ENCODE measurements at places on chromosomes 11 and 22.

DNA sequence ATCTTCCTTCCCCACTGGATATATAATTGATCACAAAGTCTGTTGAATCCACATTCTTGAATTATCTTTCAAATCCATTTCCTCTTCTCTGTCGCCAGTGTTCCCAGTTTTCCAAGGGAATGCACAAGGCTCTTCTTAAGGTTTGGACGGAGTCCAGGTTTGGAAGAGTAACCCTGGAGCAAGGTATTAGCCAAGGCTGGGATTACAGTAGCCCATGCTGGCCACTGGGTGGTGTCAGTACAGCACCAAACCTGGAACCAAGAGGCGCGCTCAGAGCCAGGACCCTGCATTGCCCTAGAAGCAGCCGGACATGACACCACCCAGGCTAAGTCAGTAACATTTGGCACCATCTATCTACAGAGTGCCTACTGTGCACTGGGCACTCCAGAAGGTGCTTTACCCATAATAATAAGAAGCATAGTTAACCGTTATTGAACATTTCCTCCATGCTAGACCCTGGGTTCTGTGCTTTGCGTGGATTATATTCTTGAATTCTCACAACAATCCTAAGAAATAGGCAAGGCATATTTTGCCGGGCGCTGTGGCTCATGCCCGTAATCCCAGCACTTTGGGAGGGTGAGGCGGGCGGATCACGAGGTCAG lies 48.0 kb upstream of the CLPB start:
- peak; percentile 10 for DNase-seq

DNA sequence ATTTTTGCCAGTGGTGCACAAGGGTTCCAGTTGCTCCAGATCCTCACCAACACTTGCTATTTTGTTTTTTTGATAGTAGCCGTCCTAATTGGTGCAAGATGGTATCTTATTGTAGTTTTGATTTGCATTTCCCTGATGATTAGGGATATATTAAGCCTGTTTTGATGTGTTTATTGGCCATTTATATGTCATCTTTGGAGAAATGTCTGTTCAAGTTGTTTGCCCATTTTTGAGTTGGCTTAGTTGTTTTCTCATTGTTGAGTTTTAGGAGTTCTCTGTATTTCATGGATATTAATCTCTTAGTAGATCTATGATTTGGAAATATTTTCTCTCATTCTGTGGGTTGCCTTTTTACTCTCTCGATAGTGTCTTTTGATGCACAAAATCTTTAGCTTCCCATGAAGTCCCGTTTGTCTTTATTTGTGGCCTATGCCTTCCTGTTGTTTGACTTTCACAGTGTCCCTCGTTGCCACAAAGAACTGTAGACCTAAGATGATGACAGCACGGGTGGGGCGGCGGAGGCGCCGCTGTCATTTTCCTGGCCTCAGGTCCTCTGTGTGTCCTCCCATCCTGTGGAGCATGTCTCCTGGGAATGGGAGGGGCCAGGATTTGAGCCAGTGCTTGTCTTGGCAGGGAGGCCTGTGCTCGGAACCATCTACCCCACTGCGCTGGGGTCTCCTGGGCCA lies 33.5 kb downstream of the LRP5 start:
- no peak for DNase-seq

DNA sequence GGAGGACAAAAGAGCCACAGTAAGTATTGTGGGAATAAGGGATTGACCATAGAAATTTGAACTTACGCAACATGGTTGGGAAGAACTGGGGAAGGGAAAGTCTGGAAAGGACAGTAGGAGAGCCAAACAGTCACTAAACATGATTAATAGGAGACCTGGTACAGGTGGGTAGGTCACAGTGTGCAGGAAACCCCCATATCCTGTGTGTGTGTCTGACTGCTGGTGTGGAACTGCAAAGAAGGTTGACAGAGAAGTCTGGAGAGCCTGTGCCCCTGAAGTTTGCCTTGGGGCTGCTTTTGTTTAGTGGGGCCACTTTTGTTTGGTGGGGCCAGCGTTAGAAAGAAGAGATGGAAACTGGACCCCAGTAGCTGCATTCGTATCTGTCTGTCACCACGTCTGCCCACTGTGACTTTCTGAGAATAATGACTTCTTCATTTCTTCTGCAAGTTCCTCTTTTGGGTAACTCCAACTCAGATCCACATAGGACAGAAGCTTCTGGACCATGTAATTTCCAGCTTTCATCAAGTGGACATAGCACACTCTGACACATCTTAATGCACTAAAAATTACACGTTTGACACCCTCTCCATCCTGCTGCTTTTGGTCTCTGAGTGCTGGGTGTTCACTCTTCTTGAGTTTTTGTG lies 126.8 kb upstream of the RAG2 start:
- DNase-seq: no peak

GRCh38 chr11:30617762-30618161 lies 31.6 kb upstream of the MPPED2 start:
- no peak for DNase-seq

DNA sequence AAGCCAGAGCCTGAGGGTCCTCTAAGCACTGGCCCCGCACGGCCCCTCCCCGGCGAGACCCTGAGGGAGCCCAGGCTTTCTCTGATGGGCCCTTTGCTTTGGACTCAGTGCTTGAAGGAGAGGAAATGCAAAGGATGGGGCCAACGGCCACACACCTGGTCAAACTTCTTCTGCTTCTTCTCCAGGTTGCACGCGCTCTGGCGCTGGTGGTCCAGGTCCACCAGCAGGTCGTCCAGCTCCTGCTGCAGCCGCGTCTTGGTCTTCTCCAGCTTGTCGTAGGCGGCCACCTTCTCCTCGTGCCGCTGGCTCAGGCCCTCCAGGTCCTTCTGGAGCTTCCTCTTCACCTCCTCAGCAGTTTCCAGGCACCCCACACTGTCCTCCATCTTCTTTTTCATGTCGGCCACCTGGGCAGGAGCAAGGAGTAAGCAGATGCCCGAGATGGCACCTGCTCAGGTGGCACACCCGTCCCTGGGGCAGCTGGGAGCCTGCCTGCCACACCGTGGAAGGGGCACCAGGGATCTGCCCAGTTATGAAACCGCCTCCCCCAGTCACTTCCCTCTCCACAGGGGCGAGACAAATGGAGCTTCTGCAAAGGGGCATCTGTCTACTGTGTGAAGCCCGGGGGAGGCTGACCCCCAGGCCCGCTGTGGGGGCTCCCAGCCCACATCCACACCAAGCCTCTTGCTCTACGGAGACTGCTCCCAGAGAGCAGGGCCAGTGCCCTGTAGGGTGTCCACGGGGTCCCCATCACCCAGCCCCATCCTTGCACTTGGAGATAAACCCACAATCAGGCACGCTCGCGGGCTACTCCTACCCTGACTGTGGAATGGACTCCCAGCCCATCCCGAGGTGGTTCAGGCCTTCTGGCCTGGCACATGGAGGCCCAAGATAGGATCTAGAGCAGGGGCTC lies 39.2 kb downstream of the APOL1 start:
- no peak for DNase-seq

- no peak for DNase-seq
These were observed 976.3 kb upstream of the FAT3 start for GRCh38 chr11:91248199-91248807.

DNA sequence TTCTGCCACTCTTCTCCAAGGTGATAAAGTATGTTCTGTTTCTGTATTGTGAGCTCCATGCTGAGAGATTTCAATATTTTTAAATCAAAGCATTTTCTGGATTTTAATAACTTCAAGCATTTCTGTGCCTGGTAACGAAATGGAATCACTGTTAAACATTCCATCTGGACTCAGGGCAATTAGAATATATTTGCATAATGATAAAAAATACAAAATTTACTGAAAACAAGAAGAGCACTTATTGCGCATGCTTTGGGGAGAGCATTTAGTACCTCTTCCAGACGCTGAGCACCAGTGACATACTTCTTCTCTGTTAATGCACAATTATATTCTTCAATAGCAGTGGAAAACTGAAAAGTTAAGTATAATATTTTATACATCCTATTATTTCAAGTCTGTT lies 13.3 kb downstream of the ZW10 start:
- no peak for DNase-seq

- no peak for DNase-seq
These were observed 3.9 kb downstream of the LMF2 start for GRCh38 chr22:50503475-50504145.

GRCh38 chr22:46791201-46791731 lies 28.8 kb downstream of the TBC1D22A start:
- peak; percentile 66 for DNase-seq

- DNase-seq: no peak
These were observed 6.8 kb downstream of the CRYBB1 start for GRCh38 chr22:26610996-26611395.

DNA sequence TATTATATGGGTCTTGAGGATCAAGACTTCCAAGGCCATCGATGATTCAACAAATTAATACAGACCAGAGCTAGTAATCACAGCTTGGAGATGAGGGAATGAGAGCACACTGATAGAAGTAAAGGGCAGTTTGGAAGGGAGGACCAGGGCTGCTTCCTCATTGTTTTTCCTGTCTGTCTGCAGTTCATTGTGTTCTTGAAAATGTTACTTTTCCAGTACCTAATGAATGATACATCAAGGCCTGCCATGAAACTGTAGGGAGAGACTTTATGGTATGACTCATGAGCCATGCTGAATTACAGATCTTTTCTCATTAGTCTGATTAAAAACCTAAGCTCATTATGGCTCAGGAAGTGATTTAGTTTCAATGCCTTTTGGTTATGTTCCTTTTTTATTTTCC lies 855.6 kb downstream of the KCNA4 start:
- DNase-seq: no peak

DNA sequence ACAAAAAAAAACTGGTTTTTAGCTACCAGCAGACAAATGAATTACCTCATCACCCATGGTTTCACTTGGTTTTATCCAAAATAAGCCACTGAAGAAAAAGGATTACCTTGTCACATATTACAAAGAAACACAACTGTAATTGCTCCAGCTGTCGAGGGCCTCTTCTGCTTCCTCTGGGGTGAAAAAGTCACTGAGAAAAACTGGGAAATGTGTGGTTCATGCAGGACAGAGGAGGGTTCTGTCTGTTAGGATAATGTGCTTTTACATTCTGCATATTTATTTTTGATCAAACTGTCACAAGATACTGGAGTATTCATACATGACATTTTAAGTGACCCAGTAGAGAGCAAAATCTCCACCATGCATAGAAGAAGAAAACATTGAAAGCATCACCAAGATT lies 211.7 kb downstream of the NAV2 start:
- no peak for DNase-seq

DNA sequence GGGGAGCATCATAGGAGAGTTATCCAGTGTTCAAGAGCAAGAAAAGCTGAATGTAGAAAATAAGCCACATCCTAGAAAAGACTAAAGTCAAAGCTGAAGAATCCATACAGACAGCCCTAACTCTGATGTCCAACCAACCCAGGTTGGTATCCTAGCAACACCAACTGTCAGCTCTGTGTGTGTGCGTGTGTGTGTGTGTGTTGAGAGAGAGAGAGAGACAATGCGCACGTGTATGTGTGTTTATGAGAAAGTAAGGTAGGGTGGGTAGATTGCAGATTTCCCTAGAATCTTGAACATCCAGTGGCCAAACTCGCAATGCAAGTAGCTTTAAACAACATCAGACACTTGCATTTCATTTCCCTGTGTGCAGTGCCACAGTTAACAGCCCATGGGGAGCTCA lies 274.9 kb downstream of the FAM181B start:
- no peak for DNase-seq

DNA sequence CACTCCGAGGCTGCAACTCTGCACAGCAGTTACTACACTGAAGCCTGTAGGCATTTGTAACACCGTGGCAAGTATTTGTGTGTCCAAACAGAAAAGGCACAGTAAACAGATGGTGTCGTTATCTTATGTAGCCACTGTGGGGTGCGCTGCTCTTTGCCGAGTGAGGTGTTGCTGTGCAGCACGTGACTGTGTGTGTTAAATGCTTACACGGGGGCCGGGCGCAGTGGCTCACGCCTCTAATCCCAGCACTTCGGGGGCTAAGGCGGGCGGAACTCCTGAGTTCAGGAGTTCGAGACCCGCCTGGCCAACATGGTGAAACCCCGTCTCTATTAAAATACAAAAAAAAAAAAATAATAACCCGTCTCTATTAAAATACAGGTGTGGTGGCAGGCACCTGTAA lies 11.5 kb downstream of the ZBED4 start:
- no peak for DNase-seq

DNA sequence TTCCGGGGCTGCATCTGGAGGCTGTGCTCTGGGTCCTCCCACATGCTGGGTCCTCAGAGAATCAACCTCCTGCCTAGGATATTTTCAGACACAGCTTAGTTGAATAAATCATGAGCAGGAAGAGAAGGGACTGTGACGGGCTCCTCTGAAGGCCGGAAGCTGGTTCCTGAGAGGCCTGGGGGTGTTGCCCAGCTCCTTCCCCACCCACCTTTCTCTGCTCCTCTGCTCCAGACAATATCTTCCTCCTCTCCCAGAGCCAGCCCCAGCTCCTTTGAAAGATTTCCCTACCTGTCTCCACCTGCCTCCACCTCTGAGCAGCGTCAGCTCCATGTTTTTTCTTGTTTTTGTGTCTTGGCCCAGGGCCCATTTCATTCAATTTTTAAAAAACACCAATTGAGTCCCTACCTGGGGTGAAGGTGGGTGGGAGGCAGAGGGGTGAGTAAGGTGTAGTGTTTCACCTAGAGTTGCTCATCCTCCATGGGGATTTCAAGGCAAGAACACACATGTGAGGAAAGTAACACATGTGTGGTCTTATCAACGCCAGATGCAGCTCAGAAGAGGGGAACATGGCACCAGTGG lies 24.8 kb upstream of the THY1 start:
- DNase-seq: no peak

DNA sequence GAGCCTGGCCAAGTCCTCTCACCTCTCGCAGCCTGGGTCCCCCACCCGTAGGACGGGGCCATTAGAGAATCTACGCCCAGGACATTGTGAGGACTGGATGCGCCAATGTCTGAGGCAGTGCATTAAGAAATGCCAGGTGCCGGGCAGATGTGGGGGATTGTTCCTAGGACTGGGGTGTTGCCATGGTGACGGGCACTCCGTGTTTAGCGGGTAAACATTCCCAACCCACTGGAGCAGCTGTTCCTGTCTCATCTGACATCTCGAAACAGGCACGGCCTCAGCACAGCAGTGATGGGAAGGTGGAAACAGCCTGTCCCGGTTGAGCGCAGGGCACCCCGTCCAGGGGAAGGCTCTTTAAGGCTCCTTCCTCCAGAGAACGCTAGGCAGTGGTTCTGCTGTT lies 99.6 kb upstream of the RTL6 start:
- DNase-seq: no peak

GRCh38 chr11:126072801-126073594 lies 10.3 kb upstream of the CDON start:
- DNase-seq: no peak

GRCh38 chr11:13291800-13292199 lies 14.2 kb downstream of the BMAL1 start:
- no peak for DNase-seq

DNA sequence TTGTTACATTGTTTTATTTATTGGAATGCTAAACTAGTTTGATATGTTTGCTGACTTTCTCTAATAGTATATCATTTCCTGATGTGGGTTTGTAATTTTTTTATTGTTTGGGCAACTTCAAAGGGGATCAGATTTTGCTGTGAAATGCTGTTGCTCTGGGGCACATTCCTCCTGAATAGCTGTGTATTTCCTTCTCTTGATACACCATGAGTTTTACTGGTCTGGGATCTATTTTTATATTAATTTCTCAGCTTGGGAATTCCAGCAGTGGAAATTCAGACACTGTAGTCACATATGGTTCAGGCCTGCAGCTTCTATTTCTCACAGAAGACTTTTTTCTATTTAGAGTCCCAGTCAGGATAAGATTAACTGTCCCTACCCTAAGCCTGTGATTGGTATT lies 58.9 kb downstream of the RPUSD4 start:
- no peak for DNase-seq

- no peak for DNase-seq
These were observed 61.9 kb downstream of the MED15 start for GRCh38 chr22:20569059-20570058.

GRCh38 chr11:61147791-61148620 lies 13.2 kb downstream of the VPS37C start:
- no peak for DNase-seq
